GM23338 (cell line): ENCODE measurements at places on chromosomes 3 and 15. TPM values are rescaled to one million over a fixed set of nuclear protein-coding genes. Genes with fewer than 3 reads are reported as not detected.

DNA sequence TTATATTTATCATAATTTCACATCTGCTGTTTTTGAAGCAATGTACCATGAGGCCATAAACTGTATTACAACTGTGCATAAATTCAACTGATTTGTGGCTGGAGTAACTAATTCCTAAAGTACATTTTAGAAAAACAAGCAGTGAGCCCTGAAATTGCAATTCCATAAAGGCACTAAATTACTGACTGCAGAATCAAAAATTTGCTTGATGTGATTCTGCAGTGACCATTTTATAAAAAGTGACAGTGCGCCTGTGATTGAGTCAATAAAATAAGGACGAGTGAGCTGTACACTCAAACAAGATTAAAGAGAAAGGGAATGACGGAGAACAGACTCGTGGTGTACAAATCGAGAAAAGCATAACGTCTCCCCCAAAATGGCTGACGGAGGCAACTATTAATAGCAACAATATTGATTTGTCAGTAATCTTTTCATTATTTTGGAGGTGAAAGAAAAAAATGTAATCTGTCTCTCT, 121.4 kb upstream of the MEIS2 start:
- H3K27ac ChIP-seq: no peak overlapping the region
- H3K4me3 ChIP-seq: no peak overlapping the region
- H3K36me3 ChIP-seq: no peaks in the 10 kb centered on the region
- no peaks in the 10 kb centered on the region for H3K4me1 ChIP-seq
- no peaks in the 10 kb centered on the region for H3K27me3 ChIP-seq

TIMP4 gene
- total RNA-seq: 11.1 and 16.1 TPM in 2 replicates

- H3K36me3 ChIP-seq: no peaks in the 10 kb centered on the region
- H3K4me3 ChIP-seq: no peak overlapping the region
- peaks cover 11% of the 10 kb centered on the region for H3K4me1 ChIP-seq
Measured at GRCh38 chr3:45234250-45234649, 8.2 kb upstream of the TMEM158 start.

- no peak for DNase-seq
- peaks cover 6% of the 10 kb centered on the region; the same call in 1 of the 2 replicates for H3K4me1 ChIP-seq
- no peak overlapping the region for H3K4me3 ChIP-seq
- H3K36me3 ChIP-seq: 0 out of 2 replicates have a peak, but pooled peaks cover 3% of the 10 kb centered on the region
- no peak overlapping the region for H3K27ac ChIP-seq
- no peaks in the 10 kb centered on the region for H3K27me3 ChIP-seq
Measured at GRCh38 chr15:51424780-51425179, 83.3 kb downstream of the GLDN start.

GRCh38 chr3:9087831-9088413, 124.7 kb upstream of the RAD18 start:
- H3K27me3 ChIP-seq: no peaks in the 10 kb centered on the region
- peaks cover 5% of the 10 kb centered on the region; the same call in 1 of the 2 replicates for H3K4me1 ChIP-seq
- DNase-seq: no peak
- no peak overlapping the region for H3K4me3 ChIP-seq
- H3K36me3 ChIP-seq: no peaks in the 10 kb centered on the region

PDZRN3 gene
- 11.0 and 14.0 TPM in 2 replicates for total RNA-seq

PPP1R14D gene
- total RNA-seq: not detected in 2 replicates

- H3K36me3 ChIP-seq: no peaks in the 10 kb centered on the region
- no peaks in the 10 kb centered on the region for H3K4me1 ChIP-seq
- DNase-seq: no peak
- no peak overlapping the region for H3K27ac ChIP-seq
Measured at GRCh38 chr3:127107491-127108375, 85.2 kb upstream of the PRR23E start.
